Activated T-helper 9 cell treated with anti-CD3 and anti-CD28 coated beads, Interleukin-2, amount 50 U/mL, for 16 hours (primary cell): ENCODE measurements at places on chromosomes 2 and 18.

DNA sequence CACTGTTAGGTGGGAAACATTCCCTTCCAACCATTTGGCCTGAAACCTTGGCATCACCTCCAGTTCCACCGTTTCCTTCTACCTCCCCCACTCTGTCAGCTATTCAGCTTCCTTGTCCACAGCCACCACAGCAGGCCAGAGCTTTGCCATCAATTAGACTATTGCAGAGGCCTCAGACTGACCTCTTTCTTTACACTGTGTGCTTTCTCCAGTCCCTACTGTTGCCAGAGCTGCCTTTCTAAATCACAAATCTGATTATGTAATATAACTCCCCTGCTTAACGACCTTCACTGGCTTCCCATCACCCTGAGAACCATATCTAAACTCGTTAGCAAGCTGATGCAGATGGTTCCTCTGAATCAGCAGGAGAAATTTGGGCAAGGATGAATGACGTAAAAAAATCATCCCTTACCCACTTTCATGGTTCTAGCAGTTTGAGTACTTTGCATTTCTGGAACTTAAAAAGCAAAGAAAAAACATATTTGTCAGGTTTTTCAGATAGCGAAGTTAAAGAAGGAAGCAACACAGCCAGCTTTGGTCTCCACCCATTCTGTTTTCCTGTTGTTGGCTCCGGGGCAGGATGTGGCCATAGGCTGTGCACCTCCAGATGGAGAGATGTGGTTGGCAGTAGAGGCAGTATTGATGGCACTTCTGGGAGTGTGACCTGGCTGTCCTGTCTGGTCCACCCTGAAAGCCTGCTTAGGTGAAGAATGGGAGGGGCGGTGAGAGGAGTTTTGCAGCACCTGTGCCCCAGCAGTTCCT lies 422.1 kb downstream of the PARD3B start:
- no peak for DNase-seq

DNA sequence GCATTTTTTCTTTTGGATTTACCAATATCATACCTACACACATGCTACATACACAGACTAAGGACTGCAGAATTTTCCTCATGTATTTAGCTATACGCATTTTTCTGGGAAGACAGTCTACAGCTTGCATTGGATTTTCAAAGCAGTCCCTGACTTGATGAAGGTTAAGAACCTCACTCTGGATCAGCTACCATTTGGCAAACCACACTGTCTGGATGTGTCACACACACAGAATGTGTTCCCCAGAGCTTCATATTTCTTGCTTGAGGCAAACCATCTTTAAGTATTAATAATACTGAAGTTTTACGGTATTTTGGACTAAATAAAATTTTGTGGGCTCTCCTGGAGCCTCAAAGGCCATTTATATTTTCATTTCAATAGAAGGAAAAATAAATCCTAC lies 102.3 kb downstream of the TCF4 start:
- DNase-seq: no peak

GRCh38 chr2:73089270-73090030 lies 17.9 kb upstream of the SFXN5 start:
- no peak for DNase-seq

- no peak for DNase-seq
Measured at GRCh38 chr18:31042406-31043181, at the start of gene DSC3. Gene DSC3 (minus strand): TSS chr18:31042742. CDS start chr18:31042660, 82 bp downstream.

DNA sequence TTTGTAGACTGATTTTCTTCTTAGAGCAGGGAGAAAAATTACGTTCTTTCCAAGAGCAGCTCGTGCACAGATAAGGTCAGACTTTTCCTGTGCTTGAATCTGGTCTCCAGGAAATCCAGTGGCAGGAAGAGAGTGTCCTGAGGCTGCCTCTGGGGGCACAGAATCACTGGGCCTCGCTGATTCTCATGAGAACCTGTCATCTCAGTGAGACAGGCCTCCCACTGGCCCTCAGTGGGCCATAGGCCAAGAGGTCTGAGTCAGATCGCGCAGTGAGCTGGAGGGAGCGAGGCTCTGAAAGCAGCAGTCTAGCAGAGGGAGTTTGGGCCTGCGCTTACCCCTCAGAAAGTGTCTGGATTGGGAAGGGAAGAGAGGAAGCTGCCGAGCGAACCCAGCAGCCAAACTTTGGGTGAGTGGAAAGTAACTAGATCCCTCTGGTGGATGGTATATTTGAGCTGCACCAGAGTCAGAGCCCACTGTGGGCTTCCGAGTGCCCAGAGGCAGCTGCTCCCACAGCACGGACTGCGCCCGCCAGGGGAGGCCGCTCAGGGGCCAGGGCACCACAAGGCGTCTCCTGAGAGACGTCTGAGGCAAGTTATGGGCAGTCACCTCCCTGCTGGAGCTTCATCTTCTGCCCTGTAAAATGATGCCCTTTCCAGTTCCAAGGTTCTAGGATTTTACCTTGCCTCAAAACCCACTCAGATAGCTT lies 8.2 kb downstream of the GDF7 start:
- no peak for DNase-seq

DNA sequence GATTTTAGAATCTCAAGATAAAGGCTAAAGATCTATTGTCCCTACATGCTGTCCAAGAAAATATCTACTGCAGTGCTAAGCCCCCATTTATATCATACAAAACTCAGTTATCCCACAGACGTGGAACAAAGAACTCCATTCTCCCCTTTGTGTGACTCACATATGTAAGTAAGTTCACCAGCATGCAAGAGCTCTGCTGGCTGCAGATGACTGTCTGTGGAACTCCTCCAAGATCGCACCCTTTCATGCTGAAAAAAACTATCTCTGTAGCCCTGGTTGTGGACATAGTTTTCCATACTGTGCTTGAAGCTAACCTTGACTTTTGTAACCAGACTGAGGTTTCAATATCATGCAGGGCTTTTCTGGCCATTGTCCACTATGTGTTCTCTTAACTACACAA lies 207.1 kb downstream of the ZNF521 start:
- no peak for DNase-seq

DNA sequence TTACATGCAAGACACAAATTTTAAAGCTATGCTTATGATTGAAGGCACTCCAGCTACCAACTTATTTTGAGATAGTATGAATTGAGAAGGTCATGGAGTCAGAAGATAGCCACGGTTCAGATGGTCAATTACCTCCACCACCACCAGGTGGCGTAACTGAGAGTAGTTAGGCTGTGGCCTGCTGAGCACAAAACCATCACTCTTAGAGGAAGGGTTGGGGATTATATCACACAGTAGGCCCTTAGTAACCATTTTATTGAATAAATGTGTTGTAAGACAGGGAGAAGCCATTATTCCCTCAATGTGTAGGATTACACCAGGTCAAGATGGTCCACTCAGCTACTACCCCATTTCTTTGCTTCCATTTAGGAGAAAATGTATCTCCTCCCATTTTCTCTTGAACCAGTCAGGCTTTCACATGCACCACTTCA lies 18.8 kb downstream of the KLHL41 start:
- DNase-seq: peak; percentile 59

GRCh38 chr2:199784512-199784911 lies 66.5 kb downstream of the FTCDNL1 start:
- no peak for DNase-seq

DNA sequence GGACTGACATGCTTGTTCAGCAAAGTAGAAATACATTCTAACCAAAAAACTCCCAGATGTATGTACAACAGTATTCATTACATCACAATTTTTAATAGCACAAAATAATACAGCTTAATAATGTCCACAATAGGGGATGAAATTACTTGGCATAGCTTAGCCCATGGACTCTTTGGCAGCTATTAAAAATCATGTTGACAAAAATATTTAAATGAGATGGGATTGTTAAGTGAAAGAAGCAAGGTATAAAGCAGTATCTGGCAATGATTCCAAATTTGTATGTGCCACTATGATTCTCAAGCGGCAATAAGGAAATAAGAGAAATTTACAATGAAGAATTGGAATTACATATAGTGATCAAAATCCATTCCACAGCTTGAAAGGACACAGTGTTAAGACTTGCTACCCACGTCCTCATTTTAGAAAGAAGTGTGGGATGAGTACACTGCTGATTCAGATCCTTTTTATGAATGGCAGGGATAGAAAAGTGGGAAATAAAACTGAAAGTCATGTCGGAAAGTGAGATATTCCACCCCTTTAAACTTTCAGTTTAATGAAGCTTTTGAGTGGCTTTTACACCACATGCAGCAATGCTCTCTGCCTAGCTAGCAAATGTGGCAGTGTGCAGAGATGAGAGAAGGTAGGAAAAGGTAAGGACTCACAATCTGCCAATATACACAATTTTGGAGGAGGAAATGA lies 2.4 kb downstream of the GAREM1 start:
- no peak for DNase-seq

GRCh38 chr2:9266711-9267110 lies 60.1 kb downstream of the ASAP2 start:
- no peak for DNase-seq
